ENCODE measurements at places on chromosomes 5 and 9.
A peak's percentile ranks its signal among the peaks of the same experiment; 100 is the strongest.

DNA sequence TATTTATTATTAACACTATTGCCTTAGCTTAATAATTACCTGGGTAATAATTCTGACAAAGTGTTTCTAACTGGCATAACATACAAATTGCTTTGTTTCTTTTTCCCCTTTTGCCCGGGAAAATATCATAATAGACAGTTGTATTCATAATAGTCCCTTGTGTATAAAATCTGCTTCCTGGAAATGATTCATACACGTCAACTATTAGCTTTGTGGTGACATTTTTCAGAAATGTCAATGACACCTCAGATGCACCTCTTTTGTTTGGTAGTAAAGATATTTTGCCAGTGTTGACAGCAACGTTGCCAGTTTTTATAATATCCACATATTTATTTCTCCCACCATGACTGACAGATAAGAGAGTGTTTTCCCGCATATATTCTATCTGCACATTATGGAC lies 73.0 kb downstream of the RASEF start:
- no peak for DNase-seq

GRCh38 chr9:131494296-131494870 lies 8.3 kb upstream of the POMT1 start:
- no peak for DNase-seq

DNA sequence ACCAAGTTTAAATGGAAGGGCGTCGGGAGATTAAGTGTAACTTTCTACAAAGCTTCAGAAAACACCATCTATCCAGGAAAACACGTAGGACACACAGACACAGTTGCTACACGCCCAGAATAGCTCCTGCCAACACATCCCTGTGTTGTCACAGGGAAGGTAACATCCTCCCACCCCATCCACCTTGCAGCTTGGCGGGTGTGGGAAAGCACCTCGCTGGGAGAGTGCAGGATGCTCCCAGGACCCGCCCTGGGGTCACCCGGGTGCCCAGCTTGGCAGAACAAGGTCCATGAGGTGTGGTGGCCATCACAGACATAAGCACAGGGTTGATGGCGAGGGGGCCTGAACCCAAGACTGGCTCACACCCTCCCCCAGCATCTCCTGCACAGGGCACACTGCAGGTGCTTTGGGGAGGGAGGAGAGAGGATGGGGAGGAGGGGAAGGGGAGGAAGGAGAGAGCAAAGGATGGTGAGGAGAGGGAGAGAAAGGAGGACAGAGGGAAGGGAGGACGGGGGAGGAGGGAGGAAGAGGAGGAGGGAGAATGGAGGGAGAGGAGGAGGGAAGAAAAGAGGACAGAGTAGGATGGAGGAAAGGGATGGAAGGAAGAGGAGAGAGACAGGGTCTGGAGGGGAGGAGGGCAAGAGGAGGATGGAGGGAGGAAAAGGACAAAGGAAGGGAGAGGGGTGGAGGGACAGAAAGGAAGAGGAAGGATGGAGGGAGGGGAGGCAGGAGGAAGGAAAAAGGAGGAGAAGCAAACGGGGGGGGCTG lies 37.2 kb downstream of the GOLM1 start:
- no peak for DNase-seq

DNA sequence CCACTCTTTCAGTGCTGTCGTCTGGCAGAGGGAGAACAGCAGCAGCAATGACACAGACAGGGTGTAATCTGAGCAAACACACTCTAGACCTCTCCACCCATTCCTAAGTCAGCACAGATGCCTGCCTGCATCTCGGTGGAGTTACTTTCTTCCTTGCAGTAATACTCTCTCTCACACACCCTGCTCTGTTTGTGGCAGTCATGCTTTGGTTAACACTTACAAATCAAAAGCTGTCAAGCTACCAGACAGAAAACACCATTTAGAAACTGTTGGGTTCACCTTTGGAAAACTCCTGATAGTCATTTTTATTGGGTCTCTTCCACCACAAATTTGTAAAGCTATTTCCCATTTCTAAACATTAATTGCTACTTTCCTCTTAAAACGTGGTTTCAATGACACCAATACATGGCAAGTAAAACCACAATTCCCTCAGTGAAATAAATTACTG lies 27.3 kb downstream of the LHFPL2 start:
- no peak for DNase-seq

GRCh38 chr5:14588758-14589543 lies 7.4 kb downstream of the OTULINL start:
- DNase-seq: no peak

DNA sequence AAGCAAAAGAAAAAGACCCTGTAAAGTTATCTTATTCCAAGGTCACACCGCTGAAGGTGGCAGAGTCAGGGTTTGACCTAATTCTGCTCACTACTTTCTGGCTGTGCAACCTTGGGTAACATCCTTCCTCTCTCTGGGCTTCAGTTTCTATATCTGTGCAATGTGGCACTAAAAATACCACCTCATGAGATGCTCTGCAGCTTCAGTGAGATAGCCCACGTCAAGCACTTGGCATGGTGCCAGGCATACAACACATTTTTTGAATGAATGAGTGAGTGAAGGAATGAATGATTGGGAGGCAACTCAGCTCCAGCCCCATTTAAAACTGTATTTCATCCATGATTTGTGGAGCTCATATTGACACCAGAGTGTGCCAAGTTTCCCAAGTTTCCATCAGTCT lies 62.3 kb downstream of the FOXI1 start:
- DNase-seq: no peak

GRCh38 chr5:141483902-141484301 lies 928 bp upstream of the PCDHGC4 start:
- DNase-seq: no peak

- DNase-seq: no peak
Observed at GRCh38 chr5:163303718-163304117, 133.7 kb upstream of the CCNG1 start.

- DNase-seq: no peak
Observed at GRCh38 chr9:16500386-16500785, 370.1 kb downstream of the BNC2 start.

- DNase-seq: no peak
Observed at GRCh38 chr9:137150617-137151457, 11.9 kb downstream of the GRIN1 start.

- DNase-seq: no peak
Observed at GRCh38 chr5:43038496-43038989, 1.6 kb downstream of the ANXA2R start.

DNA sequence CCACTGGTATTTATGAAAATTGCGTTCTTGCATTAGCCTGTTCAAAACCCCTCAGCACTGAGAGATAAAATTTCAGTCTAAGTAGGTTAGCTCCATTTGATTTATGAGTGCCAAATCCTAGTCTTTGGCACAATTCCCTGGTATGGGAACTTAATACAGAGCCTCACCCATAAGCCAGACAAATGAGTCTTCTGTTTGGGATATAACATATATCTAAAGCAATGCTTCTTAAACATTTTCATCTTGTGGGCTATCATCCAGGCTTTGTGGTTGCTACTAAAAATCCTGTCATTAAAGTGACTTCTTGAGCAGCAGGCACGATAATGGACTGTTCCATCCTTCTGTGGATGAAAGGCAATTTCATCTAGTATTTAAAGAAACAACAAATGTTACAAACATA lies 419.5 kb upstream of the ACTBL2 start:
- no peak for DNase-seq

DNA sequence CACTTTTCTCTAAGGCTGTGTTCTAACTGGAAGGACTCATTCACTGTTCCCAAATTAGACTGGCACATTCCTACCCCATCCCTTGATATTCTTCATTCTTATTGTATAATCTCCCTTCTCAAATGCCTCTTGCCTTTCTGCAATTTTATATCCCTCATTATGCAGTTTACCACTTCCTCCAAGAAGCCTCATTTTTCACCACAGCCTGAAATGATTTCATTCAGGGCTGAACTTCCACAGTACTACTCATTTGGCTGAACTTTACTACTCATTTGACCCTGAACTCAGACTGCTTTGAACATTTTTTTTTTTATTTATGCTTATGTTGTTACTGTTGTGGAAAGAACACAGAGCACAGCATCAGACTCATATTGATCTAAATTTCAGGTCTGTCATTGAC lies 32.7 kb downstream of the GRIA1 start:
- DNase-seq: no peak

DNA sequence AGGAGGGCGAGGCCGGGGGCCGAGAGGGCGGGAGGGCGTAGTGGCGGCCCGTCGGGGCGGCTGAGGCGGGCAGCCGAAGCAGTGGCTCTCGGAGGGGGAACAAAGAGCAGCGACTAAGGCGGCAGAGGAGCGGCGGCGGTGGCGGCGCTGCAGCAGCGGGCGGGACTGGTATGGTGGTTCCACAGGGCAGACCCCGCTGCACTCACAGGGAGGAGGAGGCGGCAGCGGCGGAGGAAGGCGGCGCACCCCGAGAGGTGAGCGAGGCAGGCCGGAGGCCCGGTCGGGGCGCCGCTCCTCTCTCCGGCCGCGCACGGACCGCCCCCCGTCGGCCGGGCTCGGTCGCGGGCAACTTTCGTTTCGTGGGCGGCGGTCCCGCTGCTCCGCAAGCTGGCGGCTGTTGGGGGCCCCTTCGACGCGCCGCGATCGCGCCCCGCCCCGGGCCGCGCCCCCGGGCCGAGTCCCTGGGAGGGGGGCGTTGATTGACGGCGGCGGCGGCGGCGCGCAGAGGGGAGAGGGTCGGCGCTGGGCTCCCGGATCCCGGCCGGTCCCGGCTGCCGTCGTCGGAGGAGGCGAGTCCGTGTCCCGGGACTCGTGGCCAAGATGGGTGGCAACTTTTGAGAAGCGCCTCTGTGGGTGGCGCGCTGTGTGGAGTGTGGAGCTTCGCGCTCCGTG lies 467 bp downstream of the CNOT6 start:
- peak; percentile 50 for DNase-seq

DNA sequence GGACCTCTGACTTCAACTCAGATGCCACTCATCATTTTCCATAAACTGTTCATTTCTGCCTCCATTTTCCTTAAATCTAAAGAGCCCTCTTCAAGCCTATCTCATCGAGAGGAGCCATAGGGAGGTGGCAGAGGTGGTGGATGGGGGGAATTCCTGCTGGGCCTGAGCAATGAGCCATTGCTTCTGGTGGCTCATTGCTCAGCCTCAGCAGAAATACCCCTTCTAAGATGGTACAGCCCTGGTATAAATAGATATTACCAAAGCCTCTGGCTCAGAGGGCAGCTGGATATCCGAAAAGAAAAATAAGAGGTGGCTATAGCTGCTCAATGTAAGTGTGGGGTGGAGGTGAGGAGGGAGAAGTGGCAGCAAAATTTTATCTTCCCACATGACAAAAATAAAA lies 313.5 kb downstream of the CAAP1 start:
- no peak for DNase-seq

DNA sequence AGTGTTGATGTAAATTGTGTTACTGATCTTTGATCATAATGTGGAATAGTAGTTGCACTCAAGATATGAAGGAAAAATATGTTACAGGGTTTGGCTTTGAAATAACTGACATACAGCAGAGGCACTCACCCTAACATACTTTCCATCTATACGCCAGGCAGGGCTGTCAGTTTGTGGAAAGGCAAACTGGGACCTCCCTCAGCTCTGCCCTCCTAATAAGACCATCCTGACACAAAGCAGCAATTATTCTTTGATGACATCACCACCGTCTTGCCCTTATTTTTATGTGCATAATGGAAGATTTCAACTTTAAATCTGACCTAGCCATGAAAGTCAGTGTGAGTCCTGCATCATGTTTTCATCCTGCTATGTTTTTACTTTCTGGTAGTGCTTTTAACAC lies 42.9 kb downstream of the ITGA1 start:
- no peak for DNase-seq

DNA sequence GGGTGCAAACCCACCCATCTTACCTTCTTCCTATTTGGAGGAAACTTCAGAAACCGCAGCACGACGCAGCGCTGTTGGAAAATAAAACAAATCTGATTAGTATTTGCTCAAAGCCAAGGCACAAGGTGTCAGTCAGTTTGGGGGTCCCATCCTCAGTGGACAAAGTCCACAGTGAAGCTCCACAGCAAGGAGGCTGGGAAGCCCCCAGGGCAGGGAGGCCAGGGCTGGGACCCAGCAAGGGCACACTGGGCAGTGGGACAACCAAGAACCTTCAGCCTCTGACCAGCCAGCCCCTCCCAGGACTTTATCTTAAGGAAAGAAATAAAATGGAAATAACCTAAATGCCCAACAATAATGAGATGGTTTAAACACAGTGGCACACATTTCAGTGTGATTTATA lies 11.3 kb downstream of the IPPK start:
- no peak for DNase-seq

GRCh38 chr5:166788050-166788449 lies 1503.4 kb upstream of the WWC1 start:
- DNase-seq: no peak

DNA sequence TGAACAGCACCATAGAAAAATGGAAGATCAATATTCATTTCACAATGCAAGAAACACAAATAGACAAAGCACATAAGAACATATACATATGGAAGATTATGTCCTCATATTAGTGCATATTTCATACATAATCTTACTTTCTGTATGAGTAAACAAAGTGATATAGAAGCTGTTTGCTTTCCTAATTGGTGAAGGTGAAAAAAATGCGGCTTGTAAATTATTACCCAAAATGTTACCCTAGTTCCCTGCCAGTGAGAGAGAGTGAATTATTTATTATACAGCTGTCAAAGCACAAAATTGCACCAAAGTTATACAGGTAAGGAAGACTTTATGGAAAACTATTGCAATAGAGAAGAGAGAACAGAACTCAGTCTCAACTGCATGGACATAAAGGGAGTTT lies 1485.0 kb upstream of the CDH9 start:
- no peak for DNase-seq

- peak; percentile 40 for DNase-seq
Observed at GRCh38 chr9:81456431-81457006, 232.8 kb downstream of the TLE1 start.

- DNase-seq: no peak
Observed at GRCh38 chr5:113176196-113176595, 199.6 kb downstream of the DCP2 start.

- no peak for DNase-seq
Observed at GRCh38 chr9:101590901-101591300, 3.9 kb downstream of the PPP3R2 start.

DNA sequence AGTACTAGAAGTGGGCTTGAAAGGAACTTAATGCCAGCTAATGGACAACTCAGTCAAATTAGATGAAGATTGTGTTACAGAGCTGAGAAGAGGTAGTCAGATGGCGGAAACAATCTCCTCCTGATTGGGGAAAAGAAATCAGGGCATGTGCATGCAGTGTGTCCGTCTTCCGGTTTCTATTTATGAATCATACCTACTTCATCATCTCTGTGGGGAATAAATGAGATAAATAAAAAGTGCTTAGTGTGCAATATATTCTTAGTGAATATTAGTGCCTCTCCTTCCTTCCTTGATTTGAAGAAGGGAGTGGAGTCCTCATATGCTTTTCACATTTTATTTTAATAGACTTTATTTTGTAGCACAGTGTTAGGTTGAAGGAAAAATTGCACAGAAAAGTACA lies 108.7 kb upstream of the NFIL3 start:
- DNase-seq: no peak

GRCh38 chr5:163512526-163512925 lies 7.1 kb downstream of the MAT2B start:
- no peak for DNase-seq
